ENCODE measurements at places on chromosomes 7 and 10.

GRCh38 chr10:11705722-11706121 lies 36.5 kb upstream of the ECHDC3 start:
- DNase-seq = no peak

GRCh38 chr7:157565201-157565626 lies 228.4 kb downstream of the DNAJB6 start:
- peak; percentile 1 for DNase-seq

DNA sequence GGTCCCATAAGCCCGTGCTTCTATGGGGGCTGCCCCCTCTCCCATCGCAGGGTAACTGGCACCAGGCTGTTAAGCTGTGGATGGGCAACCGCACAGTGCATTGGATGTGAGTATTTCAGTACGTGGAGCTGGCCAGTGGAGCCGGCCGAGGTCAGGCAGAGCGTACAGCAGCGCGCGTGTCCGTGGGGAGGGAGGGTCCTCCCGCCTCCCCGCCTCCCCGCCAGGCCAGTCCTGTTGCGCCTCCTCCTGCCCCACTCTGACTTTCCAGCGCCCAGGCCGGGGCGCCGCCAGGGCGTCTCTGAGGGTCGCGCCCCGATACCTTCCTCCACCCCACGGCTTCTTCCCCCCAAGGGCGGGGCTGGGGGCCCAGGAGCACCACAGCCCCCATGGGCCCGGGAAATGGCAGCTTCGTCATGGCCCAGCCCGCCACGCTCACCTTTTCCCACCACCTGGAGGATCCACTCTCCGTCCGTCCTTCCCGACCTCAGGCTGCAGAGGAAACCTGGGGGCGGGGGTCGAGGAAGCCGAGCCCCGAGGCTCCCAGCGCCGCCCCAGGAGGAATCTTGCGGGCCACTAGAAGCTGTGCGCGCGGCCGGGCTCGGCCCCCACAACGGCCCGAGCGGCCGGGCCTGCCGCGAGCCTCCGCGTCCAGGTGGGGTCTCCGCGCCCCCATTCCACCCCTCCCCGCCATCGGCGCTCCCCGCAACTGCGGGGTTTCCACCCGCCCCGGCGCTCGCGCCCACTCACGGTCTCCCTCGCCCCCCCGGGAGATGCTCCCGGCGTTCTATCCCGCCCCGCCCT lies 831 bp upstream of the PFKP start:
- no peak for DNase-seq

DNA sequence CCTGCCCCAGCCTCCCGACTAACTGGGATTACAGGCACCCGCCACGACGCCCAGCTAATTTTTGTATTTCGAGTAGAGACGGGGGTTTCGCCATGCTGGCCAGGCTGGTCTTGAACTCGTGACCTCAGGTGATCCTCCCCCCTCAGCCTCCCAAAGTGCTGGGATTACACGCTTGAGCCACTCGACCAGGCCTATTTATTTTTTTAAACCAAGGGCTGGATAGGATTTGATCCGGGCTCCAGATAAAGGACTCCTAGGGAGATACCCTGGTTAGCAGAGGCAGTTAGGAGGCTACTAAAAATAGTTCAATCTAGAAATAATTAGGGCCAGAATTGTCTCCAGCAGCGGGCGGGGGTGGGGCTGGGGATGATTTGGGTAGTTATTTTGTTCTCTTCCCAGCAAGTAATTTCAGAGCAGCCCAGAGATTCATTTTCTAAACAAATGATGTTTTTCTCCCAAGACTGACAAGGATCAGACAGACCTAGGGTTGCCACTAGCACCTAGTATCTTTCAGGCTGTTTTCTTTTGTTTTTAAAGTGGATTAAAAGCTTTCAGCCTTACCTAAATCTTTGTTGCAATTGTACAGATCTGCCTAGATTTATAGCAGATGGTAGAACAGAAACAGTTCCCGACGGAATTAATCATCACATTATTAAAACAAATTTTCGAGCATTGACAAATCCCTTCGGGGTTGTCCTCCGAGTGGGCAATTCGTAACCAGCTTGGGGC lies 859 bp upstream of the SMC3 start:
- no peak for DNase-seq

DNA sequence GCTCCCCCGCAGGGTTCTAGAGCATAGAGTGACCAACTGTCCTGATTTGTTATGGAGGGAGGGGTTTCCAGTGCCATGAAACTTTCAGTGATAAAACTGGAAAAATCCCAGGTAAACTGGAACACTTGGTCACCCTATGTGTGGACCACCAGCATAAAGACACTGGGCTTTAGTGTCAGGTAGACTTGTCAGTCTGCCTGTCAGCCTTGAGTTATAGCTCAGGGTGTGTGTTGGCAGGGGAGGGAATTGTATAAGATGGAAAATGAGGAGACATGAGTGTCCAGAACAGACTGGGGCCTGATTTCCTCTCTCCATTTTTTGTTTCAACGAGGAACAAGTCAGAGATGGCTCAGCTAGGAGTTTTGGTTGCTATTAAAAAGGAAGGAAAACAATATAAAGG lies 10.2 kb upstream of the EFCAB10 start:
- DNase-seq = no peak

DNA sequence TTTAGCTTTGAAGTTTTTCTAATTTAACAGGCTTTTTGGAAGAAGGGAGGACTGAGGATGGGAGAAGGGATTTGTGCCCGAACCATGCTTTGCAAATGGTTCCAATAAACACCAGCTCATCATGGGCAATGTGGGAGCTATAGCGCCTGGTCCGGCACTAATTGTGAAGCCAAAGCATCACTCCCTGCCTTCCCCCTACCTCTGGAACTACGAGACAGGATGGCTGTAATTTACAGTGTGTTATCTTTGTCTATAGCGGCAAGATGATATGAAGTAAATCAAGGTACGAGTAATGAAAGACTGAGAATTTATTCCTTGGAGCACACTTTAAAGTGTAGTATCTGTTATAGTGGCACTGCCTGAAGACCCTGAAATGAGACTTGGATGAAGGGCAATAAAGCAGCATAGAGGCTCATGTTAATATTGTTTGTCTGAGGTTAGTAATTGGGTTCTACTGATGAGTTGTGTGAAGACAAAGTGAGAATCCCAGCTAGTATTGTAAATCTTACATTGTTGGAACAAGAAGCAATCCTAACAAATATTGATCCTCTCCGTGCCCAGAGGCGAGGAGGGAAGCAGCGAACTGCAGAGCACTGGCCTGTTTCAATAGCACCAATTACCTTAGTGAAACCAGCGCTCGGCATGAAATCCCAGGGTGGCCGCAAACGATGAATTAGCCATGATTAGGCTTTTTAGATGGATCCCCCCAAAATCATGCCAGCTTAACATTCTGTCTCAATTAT lies 507.1 kb downstream of the LRMDA start:
- no peak for DNase-seq

DNA sequence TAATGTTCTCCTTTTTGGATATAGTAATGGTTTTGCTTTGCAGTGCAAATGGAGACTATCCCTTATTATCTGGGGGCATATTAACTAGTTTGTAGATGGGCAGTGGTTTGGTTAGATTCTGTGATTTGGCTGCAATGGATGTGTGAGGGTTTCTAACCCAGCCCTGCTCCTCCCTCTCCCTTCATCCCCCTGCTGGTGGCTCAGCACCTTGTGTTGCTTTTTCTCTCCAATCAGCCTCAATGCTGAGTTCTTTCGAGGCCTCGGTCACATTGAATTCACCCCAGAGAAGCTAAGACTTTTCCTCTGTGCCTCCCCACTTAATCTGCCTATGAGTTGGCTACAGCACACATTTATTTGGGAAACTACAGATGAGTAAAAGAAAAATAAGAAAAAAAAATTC lies 120.0 kb downstream of the MALRD1 start:
- no peak for DNase-seq

- no peak for DNase-seq
Observed at GRCh38 chr10:114326795-114327194, 77.5 kb downstream of the AFAP1L2 start.

- no peak for DNase-seq
Observed at GRCh38 chr10:71393841-71394475, 2.8 kb upstream of the CDH23 start.

DNA sequence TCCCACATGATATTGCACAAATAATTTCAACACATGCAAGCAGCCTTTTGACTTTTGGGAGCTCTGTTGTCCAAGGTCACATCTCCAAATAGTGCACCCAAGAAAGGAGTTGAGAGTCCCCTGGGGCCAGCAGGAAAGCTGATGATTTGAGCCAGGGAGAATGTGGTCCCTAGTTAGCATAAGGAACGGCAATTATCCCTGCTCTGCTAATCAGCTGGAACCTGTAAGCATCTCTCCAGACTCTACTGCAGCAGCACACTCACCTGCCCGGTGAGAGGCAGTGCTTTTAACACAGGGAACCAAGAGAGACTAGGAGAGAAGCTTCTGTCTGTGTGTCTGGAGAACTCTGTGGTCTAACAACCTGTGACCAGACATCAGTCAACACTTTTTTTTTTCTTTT lies 17.0 kb downstream of the TRPV5 start:
- DNase-seq = no peak

DNA sequence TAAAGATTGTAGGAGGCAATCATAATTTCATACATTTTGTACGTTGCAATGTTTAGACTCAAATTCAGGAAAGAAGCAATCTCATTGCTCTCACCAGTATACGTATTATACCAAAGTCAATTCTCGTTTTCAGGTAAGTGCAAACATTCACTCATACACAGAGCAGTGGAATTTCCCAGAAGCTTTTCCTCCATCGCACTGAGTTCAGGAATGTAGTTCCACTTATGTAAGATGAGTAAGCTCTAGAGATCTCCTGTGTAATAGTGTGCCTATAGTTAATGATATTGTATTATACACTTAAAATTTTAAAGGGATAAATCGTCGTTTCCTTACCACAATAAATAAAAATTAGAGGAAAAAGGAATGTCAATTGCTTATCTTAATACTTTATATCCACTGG lies 470.8 kb upstream of the KCND2 start:
- DNase-seq = no peak

- DNase-seq = no peak
Observed at GRCh38 chr10:15333909-15334649, 37.0 kb downstream of the FAM171A1 start.

DNA sequence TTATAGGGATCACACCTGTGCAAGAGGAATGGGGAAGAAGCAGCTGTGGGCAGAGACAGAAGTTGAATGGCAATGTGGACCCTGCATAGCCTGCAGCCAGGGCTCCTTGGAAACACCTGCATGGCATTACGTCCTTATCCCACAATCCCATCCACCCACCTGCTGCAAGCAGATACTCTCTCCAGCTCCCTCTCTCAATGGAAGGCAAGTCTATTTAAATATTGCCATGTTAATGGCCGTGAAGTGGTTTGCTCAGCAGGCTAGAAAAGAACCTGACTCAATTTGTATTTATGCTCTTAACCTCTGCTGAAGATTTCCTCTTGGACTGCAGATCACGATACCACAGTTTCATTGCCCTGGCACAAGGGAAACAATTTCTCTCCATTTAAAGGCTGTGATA lies 417.0 kb downstream of the TYW1 start:
- DNase-seq = no peak

GRCh38 chr10:24133835-24134234 lies 75.1 kb upstream of the KIAA1217 start:
- no peak for DNase-seq

- DNase-seq = peak; percentile 59
Observed at GRCh38 chr10:88150339-88150738, 286.9 kb downstream of the PTEN start.

DNA sequence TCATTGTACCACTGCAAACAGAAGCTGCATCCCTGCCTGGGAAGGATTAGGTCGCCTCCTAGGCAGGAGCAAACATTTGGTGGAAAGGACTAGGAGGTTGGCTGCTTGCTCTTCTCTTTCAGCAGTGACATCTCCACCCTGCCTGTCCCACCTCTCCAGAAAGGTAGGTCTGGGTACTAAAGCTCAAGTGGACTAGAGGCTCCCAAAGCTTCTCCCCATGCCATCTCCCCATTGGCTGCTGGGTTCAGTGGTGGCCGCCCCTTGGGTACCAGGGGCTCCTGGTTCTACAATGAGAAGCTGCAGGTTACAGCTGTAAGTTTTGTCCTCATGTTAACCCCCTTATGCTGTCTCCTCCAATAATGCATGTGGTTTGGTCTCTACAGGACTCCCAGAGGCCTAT lies 180.7 kb upstream of the MKI67 start:
- no peak for DNase-seq

- DNase-seq = peak; percentile 65
Observed at GRCh38 chr10:103295374-103296015, 18.6 kb downstream of the INA start.

DNA sequence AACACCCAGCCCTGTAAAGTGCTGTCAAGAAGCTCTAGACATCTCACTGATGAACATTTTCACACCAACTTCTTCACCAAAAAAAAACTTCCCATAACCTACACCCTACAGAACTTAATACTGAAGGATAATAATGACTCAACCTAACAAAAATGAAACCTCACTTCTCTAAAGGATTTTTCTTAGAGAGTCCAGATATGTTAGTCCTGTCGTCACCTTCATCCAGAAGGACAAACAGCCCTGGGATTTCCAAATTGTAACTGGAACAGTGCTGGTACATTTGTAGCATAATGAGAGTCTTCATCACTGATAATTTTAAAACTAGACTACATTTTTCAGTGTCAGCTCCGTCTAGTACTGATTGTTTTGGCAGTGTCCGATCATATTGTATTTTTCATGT lies 528.6 kb upstream of the CELF2 start:
- DNase-seq = no peak

DNA sequence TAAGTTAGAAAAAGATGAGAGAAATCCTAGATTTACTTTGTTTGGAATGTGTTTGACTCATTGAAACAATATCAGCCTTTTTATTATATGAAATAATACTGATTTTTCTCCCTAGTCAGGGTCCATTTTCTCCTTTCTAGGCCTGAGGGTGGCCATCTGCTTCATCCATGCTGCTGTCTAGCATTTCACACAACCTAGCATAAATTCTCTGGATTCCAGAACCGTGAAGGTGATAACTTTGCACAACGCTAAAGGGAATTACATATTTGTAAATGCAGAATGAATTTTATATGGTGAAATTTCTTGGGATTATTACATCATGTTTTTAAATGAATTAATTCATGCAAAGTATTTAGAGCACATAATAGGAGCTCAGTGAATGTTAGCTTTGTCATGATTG lies 505.1 kb downstream of the INHBA start:
- no peak for DNase-seq

- DNase-seq = no peak
Observed at GRCh38 chr10:20281579-20281978, 465.3 kb downstream of the PLXDC2 start.

DNA sequence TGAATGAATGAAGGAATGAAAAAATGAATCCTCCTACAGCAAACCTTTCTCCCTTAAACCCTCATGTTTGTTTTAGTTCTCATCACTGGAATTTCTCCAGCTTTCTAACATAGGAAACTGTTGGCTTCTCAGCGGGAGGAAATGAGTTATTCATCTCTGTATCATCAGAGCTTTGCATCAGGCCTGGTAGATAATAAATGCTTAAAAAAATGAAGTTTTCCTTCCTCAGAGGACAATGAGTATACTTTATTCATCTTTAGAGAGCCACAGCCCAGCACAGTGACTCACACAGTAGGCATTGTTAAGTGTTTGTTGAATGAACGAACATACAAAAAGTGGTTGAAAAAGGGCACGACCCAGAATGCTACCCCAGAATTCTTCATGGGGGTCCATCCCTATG lies 62.6 kb downstream of the COL13A1 start:
- peak; percentile 78 for DNase-seq
